ENCODE measurements at places on chromosomes 6 and 20.

GRCh38 chr6:13437218-13437996, 50.0 kb downstream of the GFOD1 start:
- no peak for DNase-seq

DNA sequence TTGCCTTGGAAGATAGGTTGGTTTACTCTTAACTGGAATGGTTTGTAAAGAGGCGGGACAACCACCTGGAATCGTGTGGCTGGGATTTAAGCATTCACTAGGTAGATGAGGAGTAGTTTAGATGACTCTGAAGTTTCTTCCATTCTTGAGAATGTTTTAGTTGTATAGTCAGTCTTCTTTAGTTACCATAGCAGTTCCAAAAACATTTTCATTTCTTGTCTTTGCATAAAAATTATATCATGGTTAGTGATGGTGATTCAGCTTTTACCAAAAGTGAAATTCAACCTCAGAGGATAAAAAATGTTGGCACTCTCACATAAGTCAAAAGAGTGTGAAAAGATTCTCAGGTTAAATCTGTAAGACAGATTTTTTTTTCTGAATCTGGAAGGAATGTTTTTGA, 70.3 kb downstream of the SMAP1 start:
- no peak for DNase-seq

- DNase-seq = no peak
These were observed 138.0 kb downstream of the NFATC2 start for GRCh38 chr20:51404297-51405060.

DNA sequence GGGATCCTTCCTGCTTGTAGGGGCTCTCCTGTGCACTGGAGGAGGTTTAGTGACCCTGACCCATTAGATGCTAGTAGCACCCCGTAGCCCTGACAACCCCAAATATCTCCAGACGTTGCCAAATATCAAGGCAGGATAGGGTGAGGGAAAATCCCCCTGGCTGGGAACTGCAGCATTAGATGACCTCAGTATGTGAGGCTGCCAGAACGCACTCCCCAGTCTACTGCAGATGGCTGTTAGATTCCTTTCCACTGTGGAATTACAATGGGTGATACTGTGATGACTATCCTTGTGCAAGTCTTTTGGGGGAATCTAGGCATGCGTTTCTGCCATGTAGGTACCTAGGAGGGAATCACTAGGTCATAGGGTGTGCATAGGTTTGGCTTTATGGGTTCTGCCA, 226.3 kb upstream of the KCNG1 start:
- no peak for DNase-seq

DNA sequence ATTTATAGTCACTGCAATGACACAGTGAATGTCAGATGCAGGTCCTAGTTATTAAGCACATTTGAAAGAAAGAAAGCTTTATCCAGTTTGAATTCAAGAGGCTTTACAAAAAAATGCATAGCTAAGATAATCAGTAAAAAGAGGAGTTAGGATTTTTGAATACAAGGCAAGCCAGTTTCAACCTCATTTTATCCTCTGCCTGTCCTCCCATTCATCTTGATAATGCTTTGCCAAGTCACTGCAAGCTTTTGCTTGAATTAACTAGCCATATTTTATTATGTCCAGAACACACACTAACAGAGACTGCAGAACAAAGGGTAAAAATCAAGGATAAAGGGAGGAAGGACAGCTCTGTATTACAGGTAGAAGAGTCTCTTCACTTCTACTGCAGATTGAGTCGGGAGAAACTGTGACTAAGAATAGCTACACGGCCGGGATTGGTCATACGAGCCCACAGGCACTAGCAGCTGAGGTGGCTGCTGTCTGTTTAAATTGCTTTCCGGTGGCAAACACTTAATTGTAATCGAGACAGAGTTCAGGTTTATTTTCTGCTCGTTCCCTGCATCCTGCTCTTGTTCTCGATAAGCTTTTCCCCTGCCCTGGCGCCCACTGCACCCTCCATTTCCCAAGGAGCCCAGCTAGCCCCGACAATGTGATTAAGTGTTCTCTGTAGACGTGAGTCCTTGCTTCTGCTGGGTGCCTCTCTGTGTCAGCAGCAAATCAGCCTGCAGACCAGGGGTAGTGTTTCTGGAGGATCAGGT, 30.5 kb upstream of the AKAP12 start:
- DNase-seq = no peak

GRCh38 chr6:117974914-117975627, 68.0 kb downstream of the SLC35F1 start:
- no peak for DNase-seq

GRCh38 chr20:21693322-21693721, 12.1 kb upstream of the PAX1 start:
- no peak for DNase-seq

DNA sequence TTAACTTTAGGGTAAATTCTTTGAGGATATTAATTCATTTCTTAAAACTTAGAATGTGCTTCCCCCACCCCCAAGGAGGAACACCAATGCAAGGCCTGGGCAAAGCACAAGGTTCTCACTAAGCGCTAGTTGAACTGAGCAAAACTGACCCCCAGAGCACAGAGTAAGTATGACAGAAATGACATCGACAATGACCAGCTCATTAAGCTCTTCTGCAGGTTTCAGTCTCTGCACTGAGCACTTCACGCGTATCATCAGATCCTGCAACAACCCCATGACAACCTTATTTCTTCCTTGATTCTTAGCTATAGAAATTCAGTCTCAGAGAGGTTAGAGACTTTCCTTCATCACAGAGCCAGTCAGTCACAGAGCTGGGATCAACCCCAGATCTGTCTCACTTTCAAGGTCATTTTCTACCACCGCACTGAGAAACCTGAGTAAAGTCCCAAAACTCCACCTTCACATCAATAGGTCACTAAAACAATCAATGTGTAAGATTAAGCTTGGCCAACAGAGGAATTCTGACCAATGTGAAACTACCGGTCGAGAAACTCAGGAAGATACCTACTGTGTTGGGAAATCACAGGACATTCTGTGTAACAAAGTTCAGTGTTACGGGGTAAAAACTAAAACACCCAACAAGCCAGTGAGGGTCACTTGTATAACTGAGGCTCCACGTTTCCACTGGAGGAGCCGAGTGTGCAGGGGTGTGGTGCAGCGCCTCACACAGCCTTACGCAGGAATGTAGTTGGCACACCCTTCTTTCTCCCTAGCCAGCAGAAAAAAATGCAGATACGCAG, 129.0 kb upstream of the FOXQ1 start:
- no peak for DNase-seq

- DNase-seq = no peak
These were observed 19.5 kb upstream of the GMDS start for GRCh38 chr6:2264932-2265331.

GRCh38 chr6:4262526-4262925, 127.2 kb upstream of the ECI2 start:
- no peak for DNase-seq

- DNase-seq = peak; percentile 51
These were observed 67.9 kb downstream of the NCOA7 start for GRCh38 chr6:125858427-125859320.

All from breast epithelium (tissue), 4 donors.